Parietal lobe (tissue), 2 donors: ENCODE measurements at places on chromosomes 2 and 18. TPM values are rescaled to one million over a fixed set of nuclear protein-coding genes. Genes with fewer than 3 reads are reported as not detected.

The REG3G gene
- total RNA-seq, result not detected

The ESPNL gene
- not detected for total RNA-seq

The REG3A gene
- not detected for total RNA-seq

The DNAJC5G gene
- not detected for total RNA-seq

The GAREM1 gene
- total RNA-seq, result 33.5 TPM

The FHOD3 gene
- total RNA-seq, result 84.5 TPM

The ERMN gene
- total RNA-seq, result 0.31 TPM

The TFCP2L1 gene
- under 0.01 TPM for total RNA-seq

The CPLX4 gene
- total RNA-seq, result not detected

The TBR1 gene
- 132 TPM for total RNA-seq

The HJURP gene
- 3.8 TPM for total RNA-seq

The GCG gene
- total RNA-seq, result not detected

The STON1 gene
- total RNA-seq, result 10.6 TPM

The PAX3 gene
- total RNA-seq, result not detected

The LTBP1 gene
- total RNA-seq, result 42.3 TPM

The DSG4 gene
- not detected for total RNA-seq

The KCNIP3 gene
- total RNA-seq, result 15.3 TPM

The USP37 gene
- total RNA-seq, result 43.8 TPM

The UGT1A4 gene
- total RNA-seq, result not detected

The GPR75 gene
- 27.2 TPM for total RNA-seq

The ZSWIM2 gene
- total RNA-seq, result 0.63 TPM

The RGPD5 gene
- 140 TPM for total RNA-seq

The POTEC gene
- 0.31 TPM for total RNA-seq

The ZNF512 gene
- 69.8 TPM for total RNA-seq

The MYO7B gene
- not detected for total RNA-seq

The ARHGAP28 gene
- total RNA-seq, result 17.5 TPM

The PROC gene
- total RNA-seq, result not detected

The PRSS56 gene
- not detected for total RNA-seq

The BMP10 gene
- not detected for total RNA-seq

The UGT1A7 gene
- not detected for total RNA-seq

The GREB1L gene
- total RNA-seq, result 0.94 TPM

The DUSP11 gene
- total RNA-seq, result 38.5 TPM

The FKBP1B gene
- 64.5 TPM for total RNA-seq

The MROH2A gene
- not detected for total RNA-seq

The CD8B2 gene
- total RNA-seq, result not detected
